Effector memory CD8-positive, alpha-beta T cell (primary cell): ENCODE measurements at places on chromosomes 2 and 18.

GRCh38 chr2:152155209-152155608 lies 20.4 kb downstream of the STAM2 start:
- no peak for DNase-seq

DNA sequence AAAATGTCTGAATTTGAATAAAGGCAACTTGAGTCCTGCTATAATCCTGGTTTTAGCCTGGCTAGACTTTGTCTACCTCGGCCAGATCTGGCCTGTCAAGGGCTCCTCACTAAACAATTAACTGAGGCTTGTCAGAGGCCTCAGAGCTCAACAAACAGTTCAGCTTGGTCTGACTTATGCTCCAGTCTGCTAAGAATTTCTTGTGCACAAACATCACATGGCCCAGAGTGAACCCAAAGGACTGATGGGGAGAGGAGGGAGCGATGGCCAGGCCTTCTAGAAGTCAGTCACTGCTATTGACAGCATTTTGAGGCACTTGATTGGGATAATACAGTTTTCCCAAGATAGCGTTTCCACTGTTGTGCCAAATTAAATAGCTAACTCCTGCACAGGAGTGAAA lies 555.1 kb upstream of the ID2 start:
- DNase-seq: no peak

- no peak for DNase-seq
Measured at GRCh38 chr2:63029058-63029457, 21.6 kb upstream of the OTX1 start.

DNA sequence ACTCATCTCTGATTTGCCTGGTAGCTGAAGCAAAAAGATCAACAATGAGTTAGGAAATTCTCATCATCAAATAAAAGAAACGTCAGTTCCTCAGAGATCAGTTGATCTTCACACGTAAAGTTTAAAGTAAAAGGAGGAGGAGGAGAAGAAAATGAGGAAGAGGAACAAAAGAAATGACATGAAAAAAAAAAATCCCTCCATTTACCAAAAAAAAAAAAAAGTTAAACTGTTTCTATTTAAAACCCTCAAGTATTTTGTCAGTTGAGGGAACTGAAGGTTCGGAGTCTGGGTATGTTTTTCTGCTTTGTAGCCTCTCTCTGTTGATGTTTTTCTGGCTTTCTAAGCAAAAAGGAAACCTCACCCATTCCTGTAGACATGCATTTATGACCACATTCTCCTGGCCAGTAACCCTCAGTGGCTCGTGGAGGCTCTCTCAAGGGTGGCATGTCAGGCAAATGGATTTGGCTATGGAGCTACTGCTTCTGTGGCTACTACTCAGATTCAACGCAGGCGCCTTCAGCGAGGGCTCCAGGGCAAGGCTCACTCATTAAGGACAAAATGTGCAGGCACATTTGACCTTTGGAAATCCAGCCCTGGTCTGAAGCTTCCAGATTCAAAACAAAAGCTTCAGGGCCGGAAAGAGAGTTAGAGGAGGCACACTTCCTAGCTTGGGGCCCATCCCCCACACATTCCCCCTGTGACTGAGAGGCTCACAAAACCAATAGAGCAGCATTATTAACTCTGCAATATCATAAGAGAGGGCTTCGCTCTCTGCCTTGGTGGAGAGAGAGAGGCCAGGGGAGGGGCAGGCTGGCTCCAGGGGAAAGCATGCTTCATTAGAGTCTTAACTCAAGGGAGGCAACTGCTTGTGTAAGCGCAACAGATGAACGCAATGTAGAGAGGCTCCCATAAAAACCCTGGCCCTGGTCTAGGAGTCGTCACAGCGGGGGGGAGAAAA lies 22.3 kb downstream of the KLF7 start:
- no peak for DNase-seq

GRCh38 chr2:173075056-173075780 lies 428 bp upstream of the MAP3K20 start:
- DNase-seq: no peak

DNA sequence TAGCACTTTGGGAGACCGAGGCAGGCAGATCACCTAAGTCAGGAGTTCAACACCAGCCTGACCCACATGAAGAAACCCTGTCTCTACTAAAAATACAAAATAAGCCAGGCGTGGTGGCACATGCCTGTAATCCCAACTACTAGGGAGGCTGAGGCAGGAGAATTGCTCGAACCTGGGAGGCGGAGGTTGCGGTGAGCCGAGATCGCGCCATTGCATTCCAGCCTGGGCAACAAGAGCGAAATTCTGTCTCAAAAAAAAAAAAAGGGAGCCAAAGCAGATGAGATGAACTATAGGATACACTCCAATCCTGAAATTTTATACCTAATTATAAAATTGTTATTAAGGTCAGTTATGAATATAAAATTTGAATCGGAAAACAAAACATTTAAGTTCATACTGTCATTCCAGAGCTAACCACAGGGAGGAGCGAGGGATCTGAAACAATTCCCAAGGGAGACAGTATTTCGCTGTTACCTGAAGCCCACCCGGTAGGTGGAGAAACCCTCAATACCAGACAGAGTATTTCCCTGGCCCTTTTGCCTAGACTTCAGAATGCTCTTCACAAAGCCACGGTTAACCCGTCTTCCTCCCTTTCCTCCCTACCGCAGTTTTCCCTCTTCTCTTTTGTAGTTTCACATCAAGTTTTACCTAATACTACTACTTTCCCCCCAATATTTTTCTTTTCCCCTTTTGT lies 1.4 kb downstream of the PPM1G start:
- DNase-seq: no peak

DNA sequence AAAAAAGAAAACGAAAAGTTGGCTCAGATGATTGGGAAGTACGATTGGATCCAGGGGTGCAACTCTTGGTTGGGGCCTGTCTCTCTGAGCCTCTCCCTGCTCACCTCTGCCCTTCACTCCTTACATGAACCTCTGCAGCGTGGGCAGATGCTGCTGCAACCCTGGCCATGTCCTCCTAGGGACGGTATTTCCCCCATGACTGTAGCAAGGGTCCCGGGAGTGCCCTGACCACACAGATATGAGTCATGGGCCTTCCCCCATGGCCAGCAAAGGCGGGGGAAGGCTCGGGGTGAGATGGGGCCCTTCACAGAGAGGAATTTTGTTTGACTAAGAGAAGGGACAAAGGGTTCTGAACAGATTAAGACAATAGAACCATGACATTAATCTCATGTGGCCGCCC lies 129.0 kb downstream of the NCK2 start:
- DNase-seq: no peak

DNA sequence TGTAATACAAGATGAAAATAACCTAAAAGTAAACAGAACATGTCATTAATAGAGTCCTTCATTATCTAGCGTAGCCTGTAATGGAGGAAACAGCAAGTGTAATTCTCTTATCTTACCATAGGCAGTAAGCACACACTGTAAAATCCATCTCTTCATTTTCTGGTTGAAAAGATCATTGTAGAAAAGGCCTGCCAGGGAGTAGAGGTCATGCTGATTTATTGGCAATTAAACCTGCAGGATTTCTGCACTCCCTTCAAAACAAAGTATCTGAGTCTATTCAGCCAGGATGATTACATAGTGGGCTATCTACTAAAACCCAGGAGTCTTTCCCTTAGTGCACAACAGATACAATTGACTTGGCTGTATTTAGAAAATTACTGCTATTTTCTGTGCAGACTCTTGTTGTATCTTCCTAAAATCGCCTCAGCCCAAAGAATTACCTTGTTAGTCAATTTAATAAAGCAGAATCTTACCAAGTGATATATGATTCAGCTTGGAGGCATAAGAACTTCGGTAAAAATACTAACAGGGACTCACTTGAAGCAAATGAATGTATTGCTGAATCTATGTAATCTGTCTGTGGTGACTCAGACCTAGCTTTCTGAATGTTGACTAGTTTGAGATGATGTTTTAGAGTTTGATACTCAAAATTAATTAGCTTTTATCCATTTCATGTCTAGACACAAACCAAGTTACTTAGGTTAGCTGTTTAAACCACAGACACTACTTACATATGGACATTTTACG lies 250.4 kb upstream of the STON1 start:
- DNase-seq: no peak

- DNase-seq: peak; percentile 40
Measured at GRCh38 chr18:63199743-63200241, 119.8 kb downstream of the BCL2 start.

GRCh38 chr2:46802665-46803546 lies 112.7 kb downstream of the MCFD2 start:
- DNase-seq: no peak

GRCh38 chr2:14194233-14194632 lies 438.3 kb upstream of the LRATD1 start:
- DNase-seq: no peak

DNA sequence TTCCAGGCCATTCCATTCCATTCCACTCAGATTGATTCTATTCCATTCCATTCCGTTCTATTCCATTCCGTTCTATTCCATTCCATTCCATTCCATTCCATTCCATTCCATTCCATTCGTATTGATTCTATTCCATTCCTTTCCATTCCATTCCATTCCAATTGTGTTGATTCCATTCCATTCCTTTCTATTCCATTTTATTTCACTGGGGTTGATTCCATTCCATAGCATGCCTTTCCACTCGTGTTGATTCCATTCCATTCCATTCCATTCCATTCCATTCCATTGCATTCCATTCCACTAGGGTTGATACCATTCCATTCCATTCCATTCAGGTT lies 1142.3 kb downstream of the RPIA start:
- DNase-seq: no peak

DNA sequence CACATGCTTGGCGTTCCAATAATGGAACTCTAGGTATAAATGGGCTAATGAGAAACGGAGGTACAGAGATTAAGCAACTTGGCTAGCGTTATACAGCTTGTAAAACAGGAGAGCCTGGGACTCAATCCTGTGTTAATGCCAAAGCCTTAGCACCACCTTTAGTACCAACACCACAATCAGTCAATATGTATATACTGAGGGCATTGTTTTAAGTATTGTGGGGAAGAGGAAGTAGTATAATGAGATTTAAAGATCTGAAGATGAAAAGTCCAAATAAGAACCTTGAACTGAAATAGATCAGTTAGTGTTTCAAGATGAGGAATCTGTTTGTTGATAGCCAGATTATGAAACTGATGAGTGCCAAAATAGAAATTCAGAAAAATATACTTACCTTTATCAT lies 8.1 kb downstream of the MARS2 start:
- DNase-seq: no peak

DNA sequence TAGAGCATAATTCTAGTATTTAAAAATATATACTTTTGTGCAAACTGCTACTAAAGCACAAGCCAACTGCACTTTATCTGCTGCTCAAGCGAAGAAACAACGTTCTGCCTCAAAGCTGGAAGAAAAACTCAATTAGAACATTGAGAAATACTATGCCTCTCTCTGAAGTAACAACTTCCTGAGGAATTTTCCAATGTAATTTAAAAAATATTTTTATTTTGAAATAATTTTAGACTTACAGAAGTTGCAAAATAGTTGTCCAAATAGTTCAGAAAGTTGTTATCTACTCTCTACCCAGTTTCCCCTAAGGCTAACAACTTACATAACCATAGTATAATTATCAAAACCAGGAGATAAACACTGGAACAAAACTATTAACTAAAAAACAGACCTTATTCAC lies 12.3 kb upstream of the POLI start:
- DNase-seq: no peak

DNA sequence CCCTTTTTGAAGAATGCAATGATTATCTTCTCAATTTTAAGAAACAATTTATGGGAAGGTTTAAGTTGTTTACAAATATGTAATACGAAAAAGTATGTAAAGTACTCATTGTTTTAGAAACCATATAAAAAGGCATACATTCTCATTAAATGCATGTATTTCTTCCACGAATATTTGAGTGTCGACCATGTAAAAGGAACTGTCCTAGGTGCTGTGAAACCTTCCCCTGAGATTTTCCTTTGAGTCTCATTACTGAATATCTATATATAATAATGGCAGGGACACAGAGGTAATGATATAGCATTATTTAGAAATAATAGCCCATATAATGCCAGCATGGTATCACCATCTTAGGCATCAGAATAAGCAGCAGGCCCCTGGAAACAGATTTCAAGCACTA lies 239.3 kb downstream of the ERBB4 start:
- DNase-seq: no peak

GRCh38 chr2:179558010-179558934 lies 293.6 kb upstream of the SESTD1 start:
- DNase-seq: no peak

DNA sequence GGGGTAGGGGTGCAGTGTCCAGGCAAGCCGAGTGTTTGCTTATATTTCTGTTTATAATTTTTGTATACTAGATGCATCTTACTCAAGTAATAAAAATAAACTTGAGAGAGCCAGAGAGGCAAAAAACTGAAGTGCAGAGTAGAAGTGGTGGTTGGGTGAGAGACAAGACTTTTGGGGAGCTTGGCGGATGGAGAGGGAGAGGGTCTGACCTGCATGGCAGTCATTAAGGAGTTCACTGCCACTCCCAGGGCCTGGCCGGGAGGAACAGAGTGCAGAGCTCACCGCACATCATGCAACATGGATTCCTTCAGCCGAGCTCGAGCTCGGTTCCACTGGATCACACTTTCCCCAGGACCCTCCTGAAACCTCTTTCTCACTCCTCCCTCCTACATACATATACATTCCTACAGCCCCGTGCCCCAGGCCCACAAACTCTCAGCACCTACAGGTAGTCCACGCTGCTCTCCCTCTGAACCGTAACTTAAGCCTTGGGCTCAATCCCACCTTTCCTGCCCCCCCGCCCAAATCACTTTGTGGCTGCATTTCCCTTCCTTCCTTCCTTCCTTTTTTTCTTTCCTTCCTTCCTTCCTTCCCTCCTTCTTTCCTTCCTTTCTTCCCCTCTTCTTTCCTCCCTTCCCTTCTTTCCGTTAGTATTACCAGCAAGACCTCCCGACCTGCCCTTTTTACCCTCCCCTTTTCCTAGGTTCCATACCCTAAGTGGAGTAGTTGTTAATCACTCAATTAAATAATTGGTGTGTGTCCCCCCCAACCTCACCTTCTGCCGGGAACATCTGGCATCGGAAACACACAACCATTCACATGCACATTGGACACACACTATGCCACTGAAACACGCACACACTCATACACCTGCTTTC lies 37.1 kb upstream of the ATP6V1B1 start:
- no peak for DNase-seq

- no peak for DNase-seq
Measured at GRCh38 chr2:95734976-95735890, 143.4 kb downstream of the TRIM43 start.

DNA sequence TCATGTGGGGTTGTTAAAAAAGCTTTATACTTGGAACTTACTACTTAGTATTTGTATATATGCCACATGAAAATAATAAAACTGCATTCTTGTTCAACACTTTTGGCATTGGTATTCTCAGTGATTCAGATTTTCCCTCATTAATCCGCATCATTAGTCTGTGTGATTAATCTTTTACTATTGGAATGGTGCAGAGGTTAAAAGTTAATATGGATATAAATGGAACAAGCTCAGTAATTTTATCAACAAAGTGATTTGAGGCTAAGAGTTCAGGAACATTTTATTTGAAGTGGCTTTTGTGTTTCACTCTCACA lies 45.4 kb upstream of the REG3G start:
- DNase-seq: no peak

DNA sequence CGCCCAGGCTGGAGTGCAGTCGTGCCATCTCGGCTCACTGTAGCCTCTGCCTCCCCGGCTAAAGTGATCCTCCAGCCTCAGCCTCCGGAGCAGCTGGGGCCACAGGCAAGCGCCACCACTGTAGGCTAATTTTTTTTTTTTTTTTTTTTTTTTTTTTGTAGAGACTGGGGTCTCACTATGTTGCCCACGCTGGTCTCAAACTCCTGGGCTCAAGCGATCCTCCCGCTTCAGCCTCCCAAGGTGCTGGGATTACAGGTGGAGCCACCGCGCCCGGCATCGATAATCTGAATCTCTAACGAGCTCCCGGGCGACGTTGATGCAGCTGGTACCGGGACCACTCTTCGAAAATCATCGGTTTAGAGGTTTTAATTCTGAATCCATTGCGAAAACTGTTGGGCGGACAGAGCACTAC lies 520 bp upstream of the CYP20A1 start:
- DNase-seq: no peak
